ENCODE measurements at places on chromosomes 2 and 18. TPM values are rescaled to one million over a fixed set of nuclear protein-coding genes. Genes with fewer than 3 reads are reported as not detected.

RAB6C gene
- total RNA-seq, result not detected

IL1F10 gene
- total RNA-seq, result not detected

BOLL gene
- not detected for total RNA-seq

MYO3B gene
- not detected for total RNA-seq

PLEKHM3 gene
- total RNA-seq, result 3.4 TPM

GPC1 gene
- 117 TPM for total RNA-seq

CTAGE1 gene
- total RNA-seq, result not detected

PTPRN gene
- not detected for total RNA-seq

PRSS56 gene
- not detected for total RNA-seq

FSHR gene
- not detected for total RNA-seq

HRH4 gene
- not detected for total RNA-seq

MSTN gene
- total RNA-seq, result not detected

FAM237A gene
- total RNA-seq, result not detected

TLX2 gene
- total RNA-seq, result not detected

GRCh38 chr2:43605851-43606250 is 10.0 kb upstream of the THADA start:
- DNase-seq, result no peak

- no peak for DNase-seq
Observed at GRCh38 chr2:234235191-234235590, 184.7 kb downstream of the SPP2 start.

GRCh38 chr2:118807668-118808428 is 39.6 kb downstream of the EN1 start:
- no peak for DNase-seq

DNA sequence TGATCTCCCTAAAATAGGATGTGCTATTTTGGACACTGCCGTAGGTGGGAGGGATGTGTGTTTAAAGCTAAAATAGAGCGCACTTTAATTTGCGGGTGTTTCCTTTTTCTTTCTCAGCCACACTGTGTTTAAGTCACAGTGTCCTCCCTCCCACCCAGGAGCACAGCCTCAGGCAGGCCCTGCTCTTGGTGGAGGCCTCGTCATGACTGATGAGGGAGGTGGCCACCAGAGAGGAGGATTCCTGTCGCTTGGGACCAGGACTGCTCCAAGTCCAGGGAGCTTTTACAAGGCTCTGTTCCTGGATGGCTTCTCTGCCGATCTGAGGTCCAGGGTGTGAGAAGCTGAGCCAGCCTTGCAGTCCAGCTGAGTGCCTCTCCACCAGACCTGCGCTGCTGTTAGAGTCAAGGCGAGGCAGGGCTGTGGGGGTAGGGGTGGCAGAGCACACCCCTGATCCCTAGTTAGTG is 33.5 kb downstream of the INPP4A start:
- DNase-seq, result no peak

- DNase-seq, result no peak
Observed at GRCh38 chr2:101710471-101711318, 13.2 kb downstream of the MAP4K4 start.

DNA sequence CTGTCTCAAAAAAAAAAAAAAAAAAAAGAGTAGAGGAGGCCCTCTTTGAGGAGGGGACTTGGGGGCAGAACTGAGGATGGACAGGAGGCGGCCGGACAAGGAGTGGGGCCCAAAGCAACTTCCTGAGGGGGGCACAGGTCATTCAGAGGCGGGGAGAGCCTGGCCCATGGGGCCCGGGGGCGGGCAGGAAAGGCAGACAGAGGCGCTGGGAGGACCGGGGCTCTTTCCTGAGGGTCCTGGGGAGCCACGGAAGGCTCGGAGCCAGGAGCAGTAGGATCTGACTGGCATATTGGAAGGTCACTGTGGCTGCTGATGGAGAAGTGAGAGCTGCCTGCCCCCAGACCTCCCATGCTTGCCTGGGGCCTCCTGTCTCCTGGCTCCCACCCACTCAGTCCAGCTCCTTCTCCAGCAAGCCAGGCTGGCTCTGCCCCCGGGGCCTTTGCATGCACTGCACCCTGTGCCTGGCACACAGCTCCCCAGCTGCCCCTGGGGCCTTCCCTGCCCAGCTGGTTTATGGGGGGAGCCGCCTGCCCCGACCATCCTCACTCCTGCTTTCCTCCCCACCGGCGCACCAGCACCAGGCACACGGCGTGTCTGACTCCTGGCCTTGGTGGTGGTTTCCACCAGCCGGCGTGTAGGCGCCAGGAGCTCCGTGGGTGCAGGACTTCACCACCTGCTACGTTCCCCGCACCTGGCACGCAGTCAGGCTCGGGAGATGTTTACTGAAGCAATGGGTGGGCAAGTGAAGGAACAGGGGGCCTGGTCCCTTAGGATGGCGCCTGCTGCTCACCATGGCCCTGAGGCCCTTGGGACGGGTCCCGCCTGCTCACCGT is 5.6 kb downstream of the ESPNL start:
- DNase-seq, result no peak

DNA sequence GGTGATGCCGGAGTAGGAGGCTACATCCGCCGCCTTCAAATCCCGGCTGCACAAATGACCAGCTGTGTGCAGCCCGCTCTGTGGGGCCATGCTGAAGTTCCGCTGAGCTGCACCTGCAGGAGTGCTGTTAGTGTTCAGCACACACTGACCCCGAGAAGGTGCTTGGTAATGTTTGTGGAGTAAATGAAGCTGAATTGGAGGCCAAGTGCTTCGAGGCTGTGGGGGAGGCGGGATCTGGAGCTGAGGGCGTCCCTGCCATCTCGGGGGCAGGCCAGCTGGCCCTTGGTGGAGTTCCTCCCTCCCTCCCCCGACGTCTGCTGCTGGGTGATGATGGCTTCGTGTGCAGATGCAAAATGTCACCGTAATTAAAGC is 23.2 kb downstream of the KCNF1 start:
- DNase-seq, result peak; percentile 59

DNA sequence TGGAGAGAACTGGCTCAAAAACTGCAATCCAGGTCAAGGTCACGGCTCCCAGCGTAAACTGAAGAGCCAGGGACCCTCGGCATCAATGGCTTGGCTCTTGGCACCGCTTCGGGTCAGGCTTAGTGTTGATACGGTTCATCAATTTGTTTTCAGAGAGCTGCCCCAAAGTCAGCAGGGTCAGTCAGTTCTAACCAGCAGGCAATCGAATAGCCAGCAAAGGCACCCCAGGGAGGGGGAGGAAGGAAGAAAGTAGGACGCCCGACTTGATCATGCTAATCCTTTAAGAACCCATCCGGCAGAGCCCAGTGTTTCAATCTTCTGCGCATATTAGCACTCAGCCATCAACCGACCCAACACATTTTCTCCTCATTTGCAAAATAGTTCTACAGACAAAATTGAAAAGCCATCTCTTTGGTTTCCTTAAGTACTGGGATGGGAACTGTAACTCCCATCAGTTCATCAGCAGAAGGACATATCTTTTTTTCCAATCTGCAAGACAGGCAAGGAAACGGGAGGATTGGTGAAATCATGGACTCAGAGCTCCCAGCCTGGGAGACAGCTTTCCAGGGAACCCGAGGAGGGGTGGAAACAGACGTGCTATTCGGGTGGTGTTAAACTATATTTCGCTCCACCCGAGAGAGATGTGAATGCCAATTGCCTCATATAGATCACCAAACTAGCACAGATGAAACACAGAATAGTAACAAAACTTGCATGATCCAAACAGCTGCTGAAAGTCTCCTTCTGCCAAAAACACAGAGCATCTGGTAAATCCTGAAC is 40.7 kb upstream of the CABLES1 start:
- no peak for DNase-seq

GRCh38 chr2:32627441-32627813 is 423 bp upstream of the TTC27 start:
- no peak for DNase-seq

DNA sequence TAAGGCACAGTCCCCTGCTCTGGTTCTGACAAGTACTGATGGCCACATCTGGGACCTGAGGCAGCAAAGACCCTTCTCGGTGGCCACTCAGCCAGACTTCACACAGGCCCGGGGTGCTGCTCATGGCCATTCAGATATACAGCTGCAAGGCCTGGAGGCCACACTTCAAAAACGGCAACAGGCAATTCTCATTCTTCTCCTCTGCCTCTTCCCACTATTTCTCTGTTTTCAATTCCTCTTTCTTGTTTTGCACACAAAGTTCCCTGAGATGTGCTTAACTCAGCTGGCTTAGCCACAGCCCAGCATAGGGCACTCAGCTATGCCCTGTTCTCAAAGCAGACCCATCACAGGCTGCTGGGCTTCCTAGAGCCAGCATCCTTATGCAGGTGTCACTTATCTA is 29.9 kb downstream of the PTPN18 start:
- DNase-seq, result no peak

GRCh38 chr18:32618546-32618945 is 147.9 kb upstream of the GAREM1 start:
- peak; percentile 14 for DNase-seq

GRCh38 chr2:222504191-222504590 is 79.8 kb downstream of the SGPP2 start:
- DNase-seq, result no peak

DNA sequence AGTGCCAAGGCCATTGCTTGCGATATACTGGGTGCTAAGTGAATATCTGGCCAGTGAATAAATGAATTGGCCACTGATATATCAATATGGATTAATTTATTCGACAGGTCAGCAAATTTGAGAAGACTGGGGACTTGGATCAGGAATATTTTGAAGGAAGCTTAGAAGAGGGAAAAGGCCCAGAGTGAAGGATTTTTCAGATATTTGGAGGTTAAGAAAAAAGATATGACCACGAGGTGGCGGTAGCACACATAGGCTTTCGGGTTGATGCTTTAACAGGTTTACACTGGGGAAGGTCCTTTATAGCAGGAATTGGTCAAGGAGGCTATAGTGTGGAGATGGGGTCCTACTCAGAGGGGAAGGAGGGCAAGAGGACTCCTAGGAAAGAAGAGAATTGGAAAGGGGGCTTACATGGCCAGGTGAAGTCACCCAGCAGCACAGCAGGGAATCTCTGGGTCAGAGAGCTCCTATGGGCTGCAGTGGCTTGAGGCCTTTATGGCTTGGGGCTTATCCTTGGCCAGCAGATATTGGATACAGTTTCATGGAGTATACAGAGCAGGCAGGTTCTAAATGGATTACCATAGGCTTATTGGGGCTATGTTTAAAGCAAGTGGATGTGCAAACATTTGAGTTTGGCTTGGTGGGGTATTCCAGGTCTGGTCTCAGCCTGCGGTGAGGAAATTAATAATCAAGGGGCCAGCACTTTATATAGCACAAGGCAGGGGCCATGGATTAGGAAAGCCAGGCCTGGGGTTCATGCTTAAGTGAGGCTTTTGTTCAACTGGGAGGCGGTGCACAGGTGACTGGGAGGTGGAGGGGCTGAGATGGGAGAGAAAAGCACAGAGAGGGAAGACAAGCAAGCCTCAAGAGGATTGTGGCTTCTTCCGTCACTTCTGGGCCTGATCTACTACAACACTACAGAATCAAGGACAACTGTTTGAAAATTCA is 9.7 kb downstream of the IL1RN start:
- DNase-seq, result peak; percentile 60

DNA sequence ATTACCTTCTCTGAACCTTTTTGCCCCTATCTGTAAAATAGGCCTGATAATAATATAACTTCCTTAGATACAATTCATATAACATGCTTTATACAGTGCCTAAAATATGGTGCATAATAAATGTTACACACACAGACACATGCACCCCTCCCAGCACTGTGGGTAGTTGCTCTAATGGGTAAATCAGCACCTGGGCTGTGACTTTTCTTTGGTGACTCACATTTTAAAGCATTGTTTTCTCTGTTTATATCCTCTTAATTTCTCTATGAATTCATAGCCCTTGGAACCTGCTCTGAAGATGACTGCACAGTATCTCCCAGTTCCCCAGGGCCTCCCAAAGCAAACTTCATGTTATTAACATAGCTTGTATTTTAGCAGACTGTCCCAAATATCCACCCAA is 248.2 kb upstream of the TNP1 start:
- no peak for DNase-seq

GRCh38 chr2:5227062-5227699 is 465.0 kb upstream of the SOX11 start:
- DNase-seq, result no peak

DNA sequence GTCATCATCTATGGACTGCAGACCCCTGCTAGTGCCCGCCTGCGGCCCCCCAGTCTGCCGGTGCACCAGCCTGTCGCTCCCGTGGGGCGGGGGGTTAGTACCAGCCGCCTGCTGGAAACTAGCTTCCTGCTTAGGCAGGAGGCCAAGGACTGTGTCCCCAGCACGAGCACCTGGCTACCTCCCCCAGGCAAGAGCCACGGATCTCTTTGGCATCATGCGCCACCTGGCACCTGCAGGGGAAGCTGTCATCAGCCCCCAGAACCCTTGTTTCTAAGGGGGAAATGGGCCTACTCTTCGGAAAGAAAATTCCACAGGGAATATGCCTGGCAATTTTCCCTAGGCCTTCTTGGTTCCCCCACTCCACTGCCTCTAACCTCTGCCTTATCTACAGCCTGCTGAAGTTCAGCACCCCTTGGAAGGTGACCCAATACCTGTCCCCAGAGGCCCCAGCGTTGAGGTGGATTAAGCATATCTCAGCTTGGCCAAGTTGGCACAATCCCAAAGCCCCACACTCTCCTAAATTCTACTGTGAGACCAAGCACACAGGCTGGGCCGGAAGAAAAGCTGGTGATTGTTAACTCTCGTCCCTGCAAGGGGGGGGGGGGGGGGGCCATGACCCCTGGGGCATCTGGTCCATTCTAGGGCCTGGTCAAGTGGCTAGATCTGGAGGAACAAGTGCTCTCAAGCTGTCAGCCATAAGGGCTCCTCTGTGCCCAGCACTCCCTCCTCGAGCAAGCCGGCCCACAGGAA is 62.0 kb upstream of the POMC start:
- no peak for DNase-seq

GRCh38 chr18:40956213-40956612 is 998.8 kb upstream of the PIK3C3 start:
- DNase-seq, result no peak

GRCh38 chr18:23306822-23307221 is 146.3 kb upstream of the RIOK3 start:
- no peak for DNase-seq

GRCh38 chr2:112941753-112942653 is 31.0 kb downstream of the IL37 start:
- peak; percentile 53 for DNase-seq

DNA sequence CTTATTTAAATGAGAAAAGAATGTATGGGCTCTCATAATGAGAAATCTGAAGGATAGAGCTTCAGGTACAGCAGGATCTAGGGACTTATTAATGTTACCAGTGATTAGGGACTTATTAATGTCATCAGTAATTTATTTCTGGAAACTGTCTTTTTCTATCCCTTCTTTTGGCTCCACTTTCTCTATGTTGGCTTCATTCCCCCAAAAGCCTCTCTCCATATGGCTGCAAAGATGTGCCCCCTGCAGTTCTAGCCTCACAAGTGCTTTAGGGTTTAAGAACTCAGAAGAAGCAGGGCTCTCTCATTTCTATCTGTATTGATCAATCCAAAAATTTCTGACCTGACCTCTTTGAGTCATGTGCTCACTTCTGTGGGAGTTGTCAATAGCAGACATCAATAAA is 480.9 kb downstream of the TXNL1 start:
- DNase-seq, result no peak
